ENCODE measurements at places on chromosomes 5 and 9.
A peak's percentile ranks its signal among the peaks of the same experiment; 100 is the strongest.

DNA sequence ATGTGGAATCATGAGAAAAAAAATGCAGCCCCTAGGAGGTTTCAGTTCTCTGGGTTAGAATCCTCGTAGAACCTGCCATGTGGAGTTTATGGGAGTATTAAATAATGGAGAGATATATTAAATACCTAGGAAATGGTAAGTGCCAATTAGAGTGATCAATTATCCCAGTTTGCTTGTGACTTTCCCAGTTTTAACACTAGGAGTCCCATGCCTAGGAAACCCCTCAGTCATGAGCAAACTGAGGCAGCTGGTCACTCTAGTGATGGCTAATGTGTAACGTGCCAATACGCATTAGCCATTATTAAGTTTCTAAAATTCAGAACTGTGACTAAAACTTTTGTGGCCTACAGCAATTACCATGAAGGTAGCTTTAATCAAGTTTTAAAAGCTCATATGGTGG, 720.6 kb downstream of the TAF11L14 start:
- DNase-seq = no peak

GRCh38 chr9:124032247-124032646, 20.7 kb downstream of the LHX2 start:
- DNase-seq = no peak

- DNase-seq = no peak
These were observed 59.9 kb downstream of the TRIM36 start for GRCh38 chr5:115109840-115110239.

GRCh38 chr9:69940674-69941073, 103.0 kb upstream of the MAMDC2 start:
- no peak for DNase-seq

- DNase-seq = no peak
These were observed 145.4 kb upstream of the RAD23B start for GRCh38 chr9:107137495-107138202.

- DNase-seq = no peak
These were observed 76.5 kb downstream of the COL5A1 start for GRCh38 chr9:134717924-134718645.

- DNase-seq = no peak
These were observed 58.0 kb downstream of the GPR21 start for GRCh38 chr9:123091459-123091858.

DNA sequence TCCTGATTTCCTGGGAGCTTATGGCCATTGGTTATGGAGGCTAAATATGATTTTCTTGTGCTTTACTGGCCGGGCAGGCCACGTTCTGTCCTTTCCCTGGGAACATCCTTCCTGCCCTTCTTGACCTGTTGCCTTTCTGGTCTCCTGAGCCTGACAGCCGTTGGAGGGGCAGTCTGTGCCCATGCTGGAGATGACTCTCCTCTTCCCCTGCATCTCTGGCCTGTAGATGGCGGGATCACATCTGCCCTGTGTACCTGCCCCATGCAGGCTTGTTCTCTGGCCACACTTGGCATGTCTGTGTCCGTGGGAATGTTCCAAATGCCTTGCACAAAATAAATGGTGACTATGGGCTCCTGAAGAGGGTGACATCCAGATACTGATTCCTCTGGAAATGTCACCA, 253.1 kb upstream of the IRX4 start:
- no peak for DNase-seq

GRCh38 chr9:74589576-74589975, 92.4 kb downstream of the RORB start:
- DNase-seq = no peak

GRCh38 chr5:89289604-89290003, 406.6 kb upstream of the MEF2C start:
- DNase-seq = no peak

DNA sequence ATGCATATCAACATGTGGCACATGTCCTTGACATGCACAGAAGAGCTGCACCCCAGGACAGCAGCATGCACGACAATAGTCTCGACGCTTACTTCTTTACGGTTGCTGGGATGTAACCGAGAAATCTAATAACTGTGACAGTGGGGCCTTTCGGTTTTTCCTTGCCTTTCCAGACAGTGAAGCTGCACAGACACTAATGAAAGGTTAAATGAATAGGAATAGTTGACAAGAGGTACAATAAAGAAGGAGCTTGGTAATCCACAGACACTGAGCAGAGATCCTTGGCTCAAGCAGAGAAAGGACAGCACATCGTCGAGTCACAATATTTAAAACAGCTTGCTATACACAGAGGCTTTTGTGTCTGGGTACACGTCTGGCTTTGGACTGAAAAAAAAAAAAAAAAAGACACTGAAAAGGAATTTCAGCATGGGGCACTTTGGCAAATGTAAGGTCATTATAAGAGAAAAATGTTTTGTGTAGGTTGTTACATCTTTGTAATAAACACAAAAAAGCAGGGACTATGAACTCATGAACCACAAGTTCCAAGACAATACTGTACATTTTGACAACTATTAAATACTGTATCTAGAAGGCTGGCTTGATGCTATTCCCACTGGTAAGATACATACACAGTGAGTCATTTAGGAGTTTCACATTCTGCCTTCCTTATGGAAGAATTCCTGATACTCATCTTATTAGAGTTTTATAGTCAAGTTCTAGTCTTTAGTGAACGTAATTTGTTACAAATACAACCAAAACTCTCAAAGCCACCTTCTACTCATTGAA, 5.6 kb downstream of the BNC2 start:
- no peak for DNase-seq

DNA sequence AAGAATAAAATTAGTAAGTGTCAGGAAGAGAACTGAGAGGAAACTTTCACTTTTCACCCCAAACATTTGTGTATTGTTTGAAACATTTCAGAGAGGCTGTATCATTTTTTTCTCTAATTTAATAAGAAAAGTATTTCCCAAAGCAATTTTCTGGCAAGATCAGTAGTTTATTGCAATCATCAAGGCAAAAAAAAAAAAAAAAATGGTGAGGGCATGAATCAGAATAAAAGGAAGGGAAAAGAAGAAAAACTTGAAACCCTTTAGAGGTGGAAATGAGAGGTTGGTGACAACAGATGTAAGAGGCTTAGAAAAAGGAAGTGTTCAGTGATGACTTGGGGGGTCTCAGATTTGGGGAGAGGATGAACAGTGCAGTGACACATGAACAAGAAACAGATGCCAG, 13.3 kb downstream of the SHC3 start:
- no peak for DNase-seq

DNA sequence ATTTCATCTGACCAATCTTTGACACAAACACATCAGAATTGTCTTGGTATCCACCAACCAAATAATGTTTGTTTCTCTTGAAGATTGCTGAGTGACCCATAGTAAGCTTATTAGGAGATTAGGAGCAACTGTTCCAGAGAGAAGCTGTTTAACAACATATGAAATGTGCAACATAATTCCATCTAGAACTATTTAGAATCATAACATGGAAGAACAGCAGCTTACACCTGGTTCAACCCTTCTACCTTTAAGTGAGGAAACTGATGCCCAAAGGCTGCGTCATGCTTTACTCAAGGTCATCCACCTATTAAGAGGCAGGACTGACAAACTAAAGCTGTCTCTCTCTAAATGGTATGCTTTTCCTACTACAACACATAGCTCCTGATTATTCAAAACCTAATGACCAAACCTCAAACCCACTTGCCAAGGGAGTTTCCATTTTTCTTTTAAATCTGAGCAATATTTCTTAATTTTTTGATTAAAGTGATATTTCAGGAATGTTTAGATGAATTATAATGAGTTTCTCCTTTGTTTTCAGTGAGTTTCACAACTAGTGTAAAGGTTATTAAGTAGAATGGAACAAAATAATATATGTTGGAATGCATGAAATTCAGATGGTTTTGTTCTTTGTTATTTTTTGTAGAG, 545.9 kb downstream of the RAB3C start:
- DNase-seq = no peak

GRCh38 chr5:159059722-159060121, 40.0 kb downstream of the EBF1 start:
- DNase-seq = no peak

- no peak for DNase-seq
These were observed 18.1 kb downstream of the LCP2 start for GRCh38 chr5:170279459-170279817.

GRCh38 chr5:80864706-80865435, 95.3 kb upstream of the RASGRF2 start:
- DNase-seq = no peak

DNA sequence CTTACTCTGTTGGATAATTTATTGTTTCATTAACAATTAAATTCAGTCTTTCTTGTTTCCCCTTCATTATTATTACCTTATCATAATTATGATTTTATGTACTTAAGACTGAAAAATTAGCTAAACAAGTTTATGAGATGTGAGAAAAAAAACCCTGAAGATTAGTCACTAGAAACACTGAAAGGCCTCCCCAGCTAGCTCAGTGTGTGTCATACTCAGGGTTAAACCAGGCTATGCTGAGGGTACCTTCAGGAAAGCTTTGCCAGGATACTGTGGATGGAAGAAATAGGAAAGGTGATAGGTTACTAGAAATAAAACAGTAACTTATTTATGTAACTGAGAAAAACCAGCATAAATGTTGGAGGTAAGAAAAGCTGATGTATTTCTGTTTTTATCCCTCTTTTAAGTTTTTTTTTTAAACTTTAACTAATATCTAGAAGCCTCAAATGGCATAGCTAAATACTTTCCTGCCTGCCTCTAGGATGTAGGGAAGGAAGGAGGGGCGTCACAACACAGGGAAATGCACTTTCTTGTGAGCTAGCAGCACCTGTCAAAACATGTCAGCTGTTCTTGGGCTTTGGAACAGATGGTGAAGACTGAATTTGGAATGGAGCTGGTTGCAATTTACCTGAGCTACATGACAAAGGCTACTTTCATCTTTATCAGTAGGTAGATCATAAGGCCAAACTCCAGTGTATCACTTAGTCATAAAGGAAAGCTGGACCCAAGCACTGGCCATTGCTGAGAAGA, 24.2 kb downstream of the NMRK1 start:
- no peak for DNase-seq

- DNase-seq = no peak
These were observed 33.9 kb upstream of the FOXB2 start for GRCh38 chr9:76985581-76985980.

GRCh38 chr5:53607886-53608285, 47.4 kb downstream of the NDUFS4 start:
- DNase-seq = no peak

DNA sequence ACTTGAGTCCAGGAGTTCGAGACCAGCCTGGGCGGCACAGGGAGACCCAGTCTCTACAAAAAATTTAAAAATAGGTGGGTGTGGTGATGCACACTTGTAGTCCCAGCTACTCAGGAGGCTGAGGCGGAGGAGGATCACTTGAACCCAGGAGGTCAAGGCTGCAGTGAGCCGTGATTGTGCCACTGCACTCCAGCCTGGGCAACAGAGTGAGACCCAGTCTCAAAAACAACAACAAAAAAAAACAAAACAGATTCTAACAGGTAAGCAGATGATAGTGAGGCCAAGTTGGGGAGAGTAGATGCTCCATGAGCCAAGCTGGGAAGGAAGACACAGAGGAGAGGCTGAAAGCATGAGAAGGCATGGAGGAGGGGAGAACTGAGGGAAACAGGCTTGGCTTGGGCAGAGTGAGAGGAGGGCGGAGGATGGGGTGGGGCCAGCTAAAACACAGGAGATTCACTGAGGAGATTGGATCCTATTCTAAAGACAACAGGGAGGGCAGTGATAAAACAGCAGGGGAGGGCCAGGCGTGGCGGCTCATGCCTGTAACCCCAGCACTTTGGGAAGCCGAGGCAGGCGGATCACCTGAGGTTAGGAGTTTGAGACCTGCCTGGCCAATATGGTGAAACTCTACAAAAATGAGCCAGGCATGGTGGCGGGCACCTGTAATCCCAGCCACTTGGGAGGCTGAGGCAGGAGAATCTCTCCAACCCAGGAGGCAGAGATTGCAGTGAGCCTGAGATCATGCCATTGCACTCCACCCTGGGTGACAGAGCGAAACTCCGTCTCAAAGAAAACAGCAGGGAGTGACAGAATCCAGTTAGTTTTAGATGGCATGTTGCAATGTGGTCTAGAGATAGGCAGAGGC, 8.4 kb downstream of the RPS14 start:
- DNase-seq = no peak

GRCh38 chr9:71719562-71719961, 48.8 kb downstream of the CEMIP2 start:
- DNase-seq = peak; percentile 25

DNA sequence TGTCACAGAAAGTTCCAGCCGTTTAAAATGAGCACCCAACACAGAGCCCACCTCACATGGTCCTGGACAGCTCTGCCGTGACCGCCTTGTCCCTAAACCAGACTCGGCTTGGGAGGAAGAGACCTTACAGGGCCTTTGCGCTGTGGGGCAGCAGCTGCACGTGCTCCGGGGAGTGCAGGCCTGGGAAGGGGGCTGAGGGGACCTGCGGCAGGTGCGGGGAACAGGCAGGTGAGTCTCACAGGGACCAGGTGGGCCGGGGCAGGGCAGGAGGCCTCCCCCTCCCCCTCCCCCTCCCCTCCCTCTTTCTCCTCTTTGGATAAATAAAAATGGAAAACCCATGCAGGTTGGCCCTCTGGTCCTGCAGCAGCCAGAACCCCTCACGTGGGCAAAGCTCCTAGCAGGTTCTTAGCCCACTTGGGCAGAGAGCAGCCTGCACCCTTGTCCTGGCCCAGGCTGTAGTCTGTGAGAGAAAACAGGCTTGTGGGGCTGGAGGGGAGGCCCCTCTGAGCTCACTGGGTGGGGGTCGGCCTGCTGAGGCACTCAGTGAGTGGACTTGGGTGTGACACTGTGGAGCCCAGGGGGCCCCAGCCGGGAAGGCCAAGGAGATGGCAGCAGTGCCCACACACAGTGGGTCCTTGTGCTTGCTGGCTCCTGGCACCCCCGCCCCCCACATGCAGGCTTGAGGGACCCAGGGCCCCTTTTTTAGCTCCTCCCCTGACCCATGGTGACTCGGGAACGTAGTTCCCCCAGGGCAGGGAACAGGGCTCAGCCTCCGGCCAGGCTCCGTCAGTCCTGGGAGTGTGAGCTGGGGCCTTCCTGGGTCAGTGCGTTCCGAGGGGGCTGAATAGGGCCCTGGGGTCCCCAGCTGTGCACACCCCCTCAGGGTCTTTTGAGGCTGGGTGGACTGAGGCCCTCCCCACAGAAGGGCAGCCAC, 40.0 kb upstream of the CACNA1B start:
- no peak for DNase-seq

DNA sequence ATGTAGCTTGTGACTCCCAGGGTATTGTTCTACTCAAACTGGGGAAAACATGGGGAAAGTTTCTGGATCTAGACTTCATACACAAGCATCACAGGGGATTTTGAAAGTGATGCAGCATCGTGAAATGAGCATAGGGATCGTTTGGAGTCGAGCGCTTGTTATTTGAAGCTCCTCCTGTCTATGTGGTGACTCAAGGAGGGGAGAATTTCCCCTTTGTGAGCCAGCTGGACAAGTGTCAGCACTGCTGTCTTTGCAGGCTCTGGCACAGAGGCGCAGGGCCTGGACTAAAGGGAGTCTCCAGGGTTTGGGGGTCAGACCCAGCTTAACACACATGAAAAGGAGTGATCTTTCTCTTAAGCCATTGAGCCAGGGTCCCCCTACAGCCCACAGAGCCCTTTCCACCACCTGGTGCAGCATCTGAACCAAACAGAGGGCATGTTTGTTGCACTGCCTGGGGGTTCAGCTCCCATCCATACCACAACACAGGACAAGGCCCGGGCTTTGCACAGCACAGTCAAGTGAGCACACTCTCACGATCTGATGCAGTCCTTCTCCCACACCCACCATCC, 51.0 kb downstream of the IRF1 start:
- peak; percentile 47 for DNase-seq

- no peak for DNase-seq
These were observed 109.7 kb downstream of the KCNN2 start for GRCh38 chr5:114471529-114471928.

- DNase-seq = no peak
These were observed 16.8 kb upstream of the PCSK5 start for GRCh38 chr9:75873712-75874111.
